Keratinocyte (primary cell): ENCODE measurements at places on chromosomes 12 and 14.

GRCh38 chr12:79934281-79935020 lies 446 bp downstream of the PPP1R12A start:
- DNase-seq = no peak

GRCh38 chr12:19763488-19763887 lies 324.2 kb downstream of the AEBP2 start:
- no peak for DNase-seq

GRCh38 chr12:30090258-30090657 lies 306.5 kb upstream of the TMTC1 start:
- DNase-seq = no peak

DNA sequence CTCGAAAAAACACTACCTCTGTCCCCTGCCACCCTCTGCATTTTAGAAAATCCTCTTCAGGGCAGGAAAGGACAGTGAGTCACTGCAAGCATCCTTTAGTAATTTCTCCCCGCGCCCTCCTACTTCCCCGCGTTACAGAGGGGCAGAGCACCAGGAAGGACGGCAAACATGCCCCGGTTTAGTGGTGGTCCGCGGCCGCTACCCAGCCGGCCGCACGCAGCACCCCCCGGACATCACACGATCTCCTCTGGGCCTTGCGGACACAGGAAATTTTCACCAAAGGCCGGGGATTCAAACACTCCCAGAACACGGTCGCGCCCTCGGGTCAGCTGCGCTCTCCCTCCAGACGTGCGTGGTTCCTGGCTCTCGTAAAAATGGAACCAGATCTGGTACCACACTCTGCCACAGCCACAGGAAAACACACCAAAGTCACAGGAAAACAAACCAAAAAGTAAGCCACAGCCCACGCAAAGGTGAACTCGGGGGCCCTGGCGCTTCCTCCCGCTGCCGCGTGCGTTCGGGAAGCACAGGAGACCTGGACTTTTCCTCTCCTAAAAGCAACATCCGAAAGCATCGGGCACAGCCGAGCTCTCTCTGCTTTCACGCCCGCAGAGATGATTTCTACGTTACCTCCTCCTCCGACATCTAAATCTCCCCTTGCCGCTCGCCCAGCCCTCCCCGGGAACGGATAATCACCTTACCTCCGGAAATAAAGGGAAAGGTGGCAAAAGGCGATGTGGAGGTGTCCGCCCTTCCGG lies 839 bp downstream of the SLC38A1 start:
- no peak for DNase-seq

DNA sequence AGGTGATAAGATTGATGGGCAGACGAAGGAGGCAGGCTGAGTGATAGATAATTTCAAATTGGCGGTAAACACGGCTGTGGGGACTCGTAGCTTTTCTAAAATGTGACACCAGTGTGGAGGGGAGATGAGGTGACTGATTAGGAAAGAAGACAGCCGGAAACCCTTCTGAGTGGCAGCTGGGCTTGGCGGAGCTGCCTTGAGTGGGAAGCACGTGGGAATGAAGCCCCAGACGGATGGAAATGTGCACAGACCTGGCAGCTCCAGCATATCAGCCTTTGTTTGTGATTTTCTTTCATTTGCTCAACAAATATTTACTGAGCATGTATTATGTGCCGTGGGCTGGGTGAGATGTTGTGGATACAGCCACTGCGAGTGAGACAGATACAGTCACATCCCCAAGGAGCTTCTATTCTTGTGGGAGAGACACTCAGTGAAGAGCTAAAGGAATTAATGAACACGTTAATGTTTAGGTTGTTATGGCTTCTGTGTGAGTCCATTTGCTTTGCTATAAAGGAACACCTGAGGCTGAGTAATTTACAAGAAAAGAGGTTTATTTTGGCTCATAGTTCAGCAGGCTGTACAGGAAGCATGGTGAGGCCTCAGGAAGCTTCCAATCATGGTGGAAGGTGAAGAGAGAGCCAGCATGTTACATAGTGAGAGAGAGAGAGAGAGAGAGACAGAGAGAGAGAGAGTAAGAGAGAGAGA lies 65.5 kb upstream of the LHX5 start:
- no peak for DNase-seq

DNA sequence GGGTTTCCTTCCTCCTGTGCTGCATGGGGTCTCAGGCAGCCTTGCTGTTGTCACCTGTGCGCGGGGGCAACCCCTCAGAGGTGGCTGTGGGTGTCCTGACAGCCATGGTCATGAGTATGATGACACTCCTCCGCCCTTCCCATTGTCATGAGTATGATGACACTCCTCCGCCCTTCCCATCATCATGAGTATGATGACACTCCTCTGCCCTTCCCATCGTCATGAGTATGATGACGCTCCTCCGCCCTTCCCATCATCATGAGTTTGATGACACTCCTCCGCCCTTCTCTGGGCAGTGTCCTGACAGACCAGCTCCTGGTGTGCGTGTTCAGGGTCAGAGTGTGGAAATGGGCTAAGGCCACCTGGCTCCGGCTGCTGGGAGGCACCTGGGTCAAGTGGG lies 40.0 kb downstream of the FBRSL1 start:
- DNase-seq = no peak

- DNase-seq = no peak
Measured at GRCh38 chr14:54362089-54362504, 34.7 kb upstream of the CDKN3 start.

GRCh38 chr12:64181430-64182291 lies 40.4 kb downstream of the KICS2 start:
- peak; percentile 94 for DNase-seq

GRCh38 chr12:56348776-56349175 lies 10.1 kb downstream of the IL23A start:
- no peak for DNase-seq

GRCh38 chr12:65496617-65497016 lies 218.1 kb downstream of the MSRB3 start:
- DNase-seq = no peak

DNA sequence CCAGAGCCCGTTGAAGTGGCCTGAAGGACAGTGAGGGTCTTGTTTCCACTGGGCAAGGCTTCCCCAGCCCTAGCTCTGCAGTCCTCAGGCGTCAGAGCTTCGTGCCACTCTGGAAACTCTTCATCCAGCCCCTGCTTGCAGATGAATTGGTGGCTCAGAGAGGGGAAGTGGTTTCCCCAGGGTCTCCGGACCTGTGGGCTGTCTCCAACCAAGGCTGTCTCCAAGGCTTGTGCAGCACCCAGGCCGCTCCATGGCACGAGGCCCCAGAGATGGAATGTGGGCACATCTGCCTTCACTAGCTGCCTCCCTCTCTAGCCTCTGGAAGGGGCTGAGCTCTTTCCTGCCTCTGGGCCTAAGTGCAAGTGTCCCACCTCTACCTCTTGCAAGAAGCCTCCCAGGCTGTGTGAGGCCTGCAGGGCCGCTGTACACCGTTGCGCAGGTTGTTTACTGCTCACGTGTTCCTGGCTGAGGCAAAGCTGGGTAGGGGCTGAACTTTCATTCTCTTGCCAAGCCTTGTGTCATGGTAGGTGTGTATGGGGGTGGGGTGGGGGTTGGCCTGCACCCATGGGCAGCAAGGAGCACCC lies 11.1 kb downstream of the RIN3 start:
- no peak for DNase-seq

DNA sequence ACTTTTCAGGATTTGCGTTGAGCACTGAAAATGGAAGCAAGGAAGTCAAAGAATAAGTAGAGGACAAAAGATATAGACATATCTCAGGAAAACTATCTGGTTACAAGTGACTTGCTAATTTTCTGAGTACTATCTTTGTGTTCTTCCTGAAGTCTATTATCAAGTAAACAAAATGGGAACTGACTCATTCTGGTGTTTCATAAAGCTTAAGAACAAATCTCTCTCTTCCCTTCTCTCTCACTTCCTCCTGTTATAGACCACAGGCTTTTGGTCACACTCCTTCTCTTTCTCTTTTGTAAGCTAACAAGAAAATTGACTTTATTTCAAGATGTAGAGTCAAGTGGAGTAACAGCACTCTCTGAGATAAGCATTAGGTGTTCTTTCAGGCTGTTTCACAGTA lies 406.6 kb upstream of the SYT1 start:
- DNase-seq = no peak

DNA sequence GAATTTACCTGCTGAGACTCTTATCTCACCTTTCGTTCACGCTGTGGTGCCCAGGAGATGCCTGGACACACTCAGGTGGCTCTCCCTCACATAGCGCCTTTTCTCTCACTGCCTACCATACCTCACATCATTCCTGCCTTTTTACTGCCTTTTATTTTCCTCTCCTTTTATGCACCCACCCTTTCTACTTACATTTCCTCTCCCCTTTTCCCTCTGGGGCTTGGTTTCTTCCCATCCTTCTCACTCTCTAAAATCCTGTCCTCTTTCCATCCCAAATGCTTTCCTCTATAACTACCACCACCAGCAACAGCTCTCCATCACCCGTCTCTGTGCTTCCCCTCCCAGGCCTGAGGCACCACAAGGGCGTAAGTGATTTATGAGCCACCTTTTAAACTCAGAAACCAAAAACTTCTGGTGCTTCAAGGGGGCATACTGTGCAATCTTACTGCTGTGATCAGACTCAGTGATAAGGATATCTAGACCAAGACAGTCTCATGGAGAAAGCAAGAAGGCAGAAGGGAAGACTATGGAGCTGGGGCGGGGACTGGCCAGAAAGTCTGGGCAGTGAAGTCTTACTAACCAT lies 32.7 kb upstream of the SMUG1 start:
- no peak for DNase-seq

DNA sequence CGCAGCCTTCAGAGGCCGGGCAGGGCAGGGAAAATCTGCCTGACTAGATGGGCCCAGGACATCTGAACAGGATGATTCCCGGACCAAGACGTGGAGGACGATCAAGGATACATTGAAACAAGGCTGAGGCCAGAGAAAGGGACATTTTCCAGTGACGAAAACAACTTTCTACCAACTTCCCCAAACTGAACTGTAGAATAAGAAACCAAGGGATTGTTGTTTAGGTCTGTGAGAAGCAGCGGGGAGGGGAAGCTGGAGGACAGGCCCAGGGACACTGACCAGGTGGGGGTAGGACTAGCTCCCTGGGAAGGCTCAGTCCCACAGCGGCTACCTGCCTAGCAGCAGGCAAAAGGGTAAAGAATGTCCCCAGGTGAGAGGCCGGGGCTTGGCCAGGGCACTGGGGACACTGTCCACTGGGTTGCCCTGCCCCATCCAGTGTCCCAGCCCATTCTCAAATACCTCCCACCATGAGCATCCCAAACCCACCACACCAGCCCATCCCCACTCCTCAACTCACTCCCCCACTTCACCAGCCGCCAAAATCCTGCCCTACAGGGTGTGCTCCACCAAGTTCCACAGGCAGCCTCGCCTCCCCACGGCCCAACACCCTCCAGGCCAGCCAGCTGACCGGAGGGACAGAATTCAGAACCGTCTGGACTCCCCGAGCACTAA lies 995 bp downstream of the TNFRSF1A start:
- DNase-seq = no peak

DNA sequence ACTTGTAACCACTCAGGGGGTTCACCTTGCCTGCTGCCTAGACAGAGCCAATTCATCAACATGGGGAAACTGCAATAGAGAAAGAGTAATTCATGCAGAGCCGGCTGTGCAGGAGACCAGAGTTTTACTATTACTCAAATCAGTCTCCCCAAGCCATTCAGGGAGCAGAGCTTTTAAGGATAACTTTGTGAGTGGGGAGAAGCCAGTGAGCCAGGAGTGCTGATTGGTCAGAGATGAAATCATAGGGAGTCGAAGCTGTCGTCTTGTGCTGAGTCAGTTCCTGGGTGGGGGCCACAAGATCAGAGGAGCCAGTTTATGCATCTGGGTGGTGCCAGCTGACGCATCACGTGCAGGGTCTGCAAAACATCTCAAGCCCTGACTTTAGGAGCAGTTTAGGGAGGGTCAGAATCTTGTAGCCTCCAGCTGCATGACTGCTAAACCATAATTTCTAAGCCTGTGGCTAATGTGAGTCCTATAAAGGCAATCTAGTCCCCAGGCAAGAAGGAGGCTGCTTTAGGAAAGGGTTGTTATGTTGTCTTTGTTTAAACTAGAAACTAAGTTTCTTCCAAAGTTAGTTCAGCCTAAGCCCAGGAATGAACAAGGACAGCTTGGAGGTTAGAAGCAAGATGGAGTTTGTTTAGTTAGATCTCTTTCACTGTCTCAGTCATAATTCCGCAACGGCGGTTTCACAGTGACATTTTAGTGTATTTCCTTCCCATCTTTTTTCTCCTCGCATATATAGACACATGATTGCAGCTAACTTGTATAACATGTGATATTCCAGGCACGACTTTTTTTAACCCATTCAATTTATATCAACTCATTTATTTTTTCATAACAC lies 68.9 kb upstream of the NCOR2 start:
- peak; percentile 84 for DNase-seq

DNA sequence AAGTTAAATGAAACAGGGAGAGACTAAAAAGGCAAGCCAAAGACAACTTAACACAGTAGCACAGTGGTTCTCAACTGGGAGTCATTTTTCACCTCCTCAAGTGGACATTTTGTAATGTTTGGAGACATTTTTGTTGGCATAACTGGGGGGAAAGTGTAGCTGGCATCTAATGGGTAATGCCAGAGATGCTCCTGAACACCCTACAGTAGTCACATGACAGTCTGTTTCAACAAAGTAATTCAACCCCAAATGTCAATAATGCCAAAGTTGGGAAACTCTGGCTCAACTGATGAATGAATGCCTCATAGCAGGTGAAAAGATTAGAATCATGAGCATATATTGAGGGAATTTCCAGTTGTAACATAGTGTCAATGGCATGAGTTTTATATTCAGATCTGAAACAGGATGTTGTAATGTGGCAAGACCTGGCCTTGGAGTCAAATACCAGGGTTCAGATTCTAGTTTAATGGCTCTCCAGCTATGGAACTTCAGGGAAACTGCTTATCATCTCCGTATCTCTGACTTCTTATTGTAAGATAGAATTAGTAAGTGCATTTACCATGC lies 2.4 kb upstream of the OR4K5 start:
- no peak for DNase-seq

DNA sequence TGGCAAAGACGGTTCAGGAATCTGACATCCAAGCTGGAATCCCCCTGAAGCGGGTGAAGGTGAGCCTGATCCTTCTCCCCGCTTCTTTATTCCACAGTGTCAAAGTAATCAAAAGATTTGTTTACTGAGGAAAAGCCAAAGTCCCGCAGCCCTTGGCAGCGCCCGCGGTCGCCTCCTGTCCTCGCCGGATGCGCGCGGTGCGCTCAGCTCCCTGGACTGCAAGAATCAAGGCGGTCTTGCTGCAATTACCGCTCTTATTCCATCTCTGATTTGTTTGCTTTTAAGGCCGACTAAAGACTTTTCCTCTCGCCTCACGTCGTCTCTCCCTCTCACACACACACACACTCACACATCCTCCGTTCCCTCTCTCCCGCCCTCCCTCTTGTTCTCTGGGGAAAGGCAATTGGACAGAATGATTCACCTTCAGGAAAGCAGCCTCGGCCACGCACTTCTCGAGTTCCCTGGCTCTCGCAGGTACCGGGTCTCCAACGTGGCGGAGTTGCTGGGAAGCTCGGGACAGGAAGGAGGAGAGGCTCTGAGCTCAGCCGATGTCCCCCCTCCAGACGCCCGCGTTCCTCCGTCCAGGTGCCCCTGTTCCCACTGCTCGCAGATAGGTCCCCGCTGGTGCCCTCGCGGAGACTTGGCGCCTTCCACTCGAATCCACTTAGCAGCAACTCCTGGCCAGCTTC lies 68.6 kb upstream of the USP15 start:
- no peak for DNase-seq

GRCh38 chr14:68968051-68968450 lies 11.1 kb downstream of the ACTN1 start:
- DNase-seq = no peak
